ENCODE measurements at places on chromosomes 16 and 17.

DNA sequence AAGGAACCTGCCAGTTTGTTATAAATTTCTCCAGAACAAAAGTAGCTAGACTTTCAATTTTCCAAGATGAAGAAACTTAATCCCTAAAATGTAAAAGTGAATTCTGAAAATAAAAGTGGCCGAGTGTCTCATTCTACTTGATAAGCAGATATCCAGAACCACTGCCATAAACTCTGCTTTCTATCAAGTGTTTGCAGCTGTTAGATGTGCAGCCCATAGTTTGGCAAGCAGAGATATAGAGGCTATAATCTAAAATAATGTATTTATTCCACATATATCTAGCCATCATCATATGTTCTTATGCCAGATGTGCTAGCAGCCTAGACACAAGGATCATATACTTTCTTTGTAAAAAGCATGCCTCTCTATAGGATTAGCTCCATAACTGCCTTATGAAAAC is 14.7 kb upstream of the FBXL20 start:
- no peak for DNase-seq

- no peak for DNase-seq
Measured at GRCh38 chr16:10502776-10503175, 77.6 kb downstream of the EMP2 start.

GRCh38 chr16:7763111-7763510 is 430.5 kb downstream of the RBFOX1 start:
- no peak for DNase-seq

- no peak for DNase-seq
Measured at GRCh38 chr16:30842971-30843370, 50.9 kb downstream of the BCL7C start.

GRCh38 chr17:57578608-57579225 is 166.4 kb downstream of the CCDC182 start:
- no peak for DNase-seq

GRCh38 chr17:21371511-21372081 is 4.6 kb upstream of the KCNJ12 start:
- DNase-seq: no peak

GRCh38 chr17:82117139-82118090 is 19.4 kb upstream of the FASN start:
- no peak for DNase-seq

DNA sequence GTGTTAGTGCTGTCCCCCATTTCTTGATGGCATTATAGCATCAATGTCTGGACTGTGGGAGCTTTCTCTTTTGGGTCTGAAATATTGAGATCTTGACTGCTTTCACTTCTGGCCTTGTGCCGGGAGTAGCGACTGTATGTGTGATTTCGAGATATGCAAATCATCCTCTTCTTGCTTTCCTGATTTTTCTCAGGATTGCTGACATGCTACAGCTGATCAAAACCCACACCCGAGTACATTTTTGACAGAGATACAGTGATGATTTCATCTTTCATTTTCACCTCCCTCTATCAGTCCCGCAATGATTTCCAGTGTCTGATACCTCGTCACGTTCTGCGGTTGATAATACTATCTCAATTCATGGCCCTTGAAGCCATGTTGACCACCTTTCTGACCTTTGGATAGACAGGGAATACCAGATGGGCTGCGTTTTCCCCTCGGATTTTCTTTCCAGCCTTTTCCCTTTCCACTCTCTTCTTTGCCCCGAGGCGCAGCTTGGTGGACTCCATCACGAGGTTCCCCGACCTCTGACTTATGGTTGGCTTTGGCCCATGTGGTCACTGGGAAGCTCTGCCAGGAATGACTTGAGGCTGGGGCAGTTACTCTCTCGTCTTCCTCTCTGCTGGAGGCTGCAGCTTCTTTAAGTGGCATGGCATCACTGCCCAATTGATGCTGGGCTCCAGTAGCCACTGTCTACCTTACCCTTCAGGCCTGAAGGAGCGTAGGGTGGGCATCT is 184.4 kb downstream of the SNX29 start:
- no peak for DNase-seq

DNA sequence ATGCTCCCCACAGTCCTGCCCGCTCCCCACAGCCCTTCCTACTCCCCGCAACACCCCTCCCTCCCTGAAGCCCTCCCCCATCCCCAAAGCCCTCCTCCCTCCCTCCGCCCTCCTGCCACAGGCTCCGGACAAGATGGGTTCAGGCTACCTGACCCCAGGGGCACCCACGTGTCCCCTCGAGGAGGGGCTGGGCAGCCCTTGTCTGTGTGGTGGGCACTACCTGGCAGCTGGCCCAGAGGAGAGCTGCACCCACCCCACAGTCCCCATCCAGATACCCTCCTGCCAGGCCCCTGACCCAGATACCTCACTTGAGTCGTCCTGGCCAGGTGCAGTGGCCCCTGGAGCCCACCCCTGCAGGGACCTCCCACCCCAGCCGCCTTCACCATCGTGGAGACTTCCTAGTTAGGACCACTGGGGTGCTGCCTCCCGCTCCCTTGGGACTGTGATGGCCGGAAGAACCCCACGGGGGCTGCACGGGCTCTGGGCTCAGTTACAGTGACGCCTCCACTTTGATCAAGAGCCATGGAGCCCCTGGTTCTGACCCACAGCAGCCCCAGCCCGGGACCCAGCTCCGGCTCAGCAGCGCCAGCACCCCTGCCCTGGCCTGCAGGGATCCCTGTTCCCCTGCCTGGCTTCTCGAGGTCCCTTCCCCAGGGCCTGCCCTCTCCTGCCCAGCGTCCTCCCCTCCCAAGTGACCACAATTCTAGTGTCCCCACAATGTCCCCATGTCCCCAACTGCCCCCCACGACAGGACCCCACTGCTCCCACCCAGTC is 806 bp downstream of the PERCC1 start:
- no peak for DNase-seq

DNA sequence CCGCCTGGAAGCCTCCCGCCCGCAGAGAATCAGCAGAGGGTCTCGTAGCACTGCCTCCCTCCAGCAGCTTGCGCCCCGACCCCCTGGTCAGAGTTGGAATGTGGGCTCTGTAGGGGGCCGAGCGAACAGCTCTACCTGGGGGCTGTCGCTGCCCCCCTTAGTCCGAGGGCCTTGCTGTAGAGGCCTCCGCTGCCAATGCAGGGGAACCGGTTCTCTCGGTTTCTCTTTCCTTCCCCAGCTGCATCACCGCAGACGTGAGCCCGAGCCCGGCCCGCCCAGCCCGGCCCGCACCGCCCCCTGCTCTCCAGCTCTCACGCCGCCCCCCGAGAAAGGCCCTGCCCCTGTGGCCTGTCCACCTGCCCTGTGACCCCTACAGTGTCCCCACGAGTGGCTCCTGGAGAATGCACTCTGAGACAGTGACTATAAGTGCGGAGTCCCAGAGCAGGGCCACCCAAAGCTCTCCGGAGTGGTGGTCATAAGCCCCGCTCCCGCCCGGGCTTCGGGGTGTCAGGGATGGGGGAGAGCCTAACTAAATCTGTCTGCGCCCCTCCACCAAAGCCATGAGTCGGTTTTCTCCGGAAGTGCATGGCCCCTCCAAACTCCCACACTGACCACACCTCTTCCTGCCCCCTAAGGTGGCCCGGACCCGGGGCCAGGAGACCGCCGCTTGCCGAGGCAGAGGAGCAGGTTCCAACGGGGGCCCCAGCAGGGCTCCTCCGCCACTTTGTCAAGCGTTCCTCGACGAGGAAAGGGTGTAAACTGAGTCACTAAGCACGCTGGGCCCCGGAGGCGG is 1.7 kb downstream of the ARHGAP27 start:
- no peak for DNase-seq

- no peak for DNase-seq
Measured at GRCh38 chr17:57174591-57174990, 81.7 kb upstream of the MSI2 start.

DNA sequence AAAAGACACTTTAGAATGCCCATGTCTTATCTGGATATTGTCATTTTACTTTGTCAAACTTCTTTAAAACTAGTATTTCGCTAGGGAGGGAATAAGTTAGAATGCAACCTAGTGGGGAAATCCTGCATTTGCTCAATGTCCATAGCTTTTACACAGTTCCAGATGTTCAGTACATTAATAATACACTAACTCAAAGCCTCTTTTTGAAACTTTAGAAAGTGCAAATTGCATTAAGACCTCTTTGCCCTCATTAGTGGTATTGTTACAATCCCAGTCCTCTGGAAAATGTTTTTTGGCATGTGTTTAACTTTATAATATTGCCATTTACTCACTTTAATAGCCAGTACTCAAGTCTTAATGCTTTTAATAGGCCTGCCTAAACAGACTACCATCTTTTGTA is 106.8 kb downstream of the BRIP1 start:
- DNase-seq: no peak

- no peak for DNase-seq
Measured at GRCh38 chr17:82791532-82791931, 39.7 kb downstream of the TBCD start.

DNA sequence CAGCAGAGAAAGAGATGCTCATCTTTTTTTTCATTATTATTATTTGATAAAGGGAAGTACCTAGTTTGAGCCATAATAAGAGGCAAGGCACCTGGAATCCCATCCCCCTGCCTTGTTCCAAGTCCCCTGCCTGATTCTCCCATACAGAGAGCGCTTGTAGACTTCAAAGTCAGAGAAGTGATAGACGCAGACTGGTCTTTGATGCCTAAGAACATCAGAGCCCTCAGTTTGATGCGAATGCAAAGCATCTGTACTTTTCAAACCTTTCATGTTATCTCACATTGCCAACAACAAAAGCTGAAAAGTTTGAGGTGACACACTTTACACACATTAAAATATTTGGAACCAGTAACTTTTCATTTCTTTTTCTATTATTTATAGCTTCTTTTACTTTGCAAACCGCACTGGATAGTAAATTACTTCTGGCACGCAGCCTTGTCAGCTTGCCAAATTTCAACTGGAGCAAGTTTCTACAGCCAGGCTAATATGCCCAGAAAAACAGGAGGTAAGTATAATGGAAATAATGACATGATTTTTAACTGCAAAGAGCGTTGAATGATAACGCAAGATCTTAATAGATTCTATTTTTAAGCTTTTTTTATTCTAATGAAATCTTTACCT is 5.9 kb upstream of the UTP6 start:
- DNase-seq: no peak

GRCh38 chr17:28170771-28171170 is 128.3 kb downstream of the NLK start:
- DNase-seq: no peak

- DNase-seq: no peak
Measured at GRCh38 chr17:42184713-42185620, at the start of gene HCRT. TSS of gene HCRT (minus strand) at chr17:42185452. CDS start at chr17:42185365, 87 bp downstream.

DNA sequence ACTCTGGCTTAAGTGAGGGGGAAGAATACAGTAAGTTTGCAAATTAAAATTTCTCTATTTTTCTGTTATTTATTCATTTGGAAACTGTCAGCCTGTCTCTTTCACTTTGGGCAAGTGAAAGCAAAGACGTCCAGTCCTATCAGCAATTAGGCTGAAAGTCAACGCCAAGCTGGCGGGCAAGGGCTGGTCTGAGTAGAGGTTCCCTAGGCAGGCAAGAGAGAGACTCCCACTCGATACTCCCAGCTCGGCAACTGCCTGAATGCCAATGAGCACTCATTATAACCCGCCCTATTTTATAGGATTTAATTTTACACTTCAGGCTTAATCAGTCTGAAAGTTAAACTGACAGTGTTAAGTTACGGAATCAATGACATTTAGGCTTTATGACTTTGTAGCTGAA is 14.3 kb upstream of the SLC38A8 start:
- no peak for DNase-seq

DNA sequence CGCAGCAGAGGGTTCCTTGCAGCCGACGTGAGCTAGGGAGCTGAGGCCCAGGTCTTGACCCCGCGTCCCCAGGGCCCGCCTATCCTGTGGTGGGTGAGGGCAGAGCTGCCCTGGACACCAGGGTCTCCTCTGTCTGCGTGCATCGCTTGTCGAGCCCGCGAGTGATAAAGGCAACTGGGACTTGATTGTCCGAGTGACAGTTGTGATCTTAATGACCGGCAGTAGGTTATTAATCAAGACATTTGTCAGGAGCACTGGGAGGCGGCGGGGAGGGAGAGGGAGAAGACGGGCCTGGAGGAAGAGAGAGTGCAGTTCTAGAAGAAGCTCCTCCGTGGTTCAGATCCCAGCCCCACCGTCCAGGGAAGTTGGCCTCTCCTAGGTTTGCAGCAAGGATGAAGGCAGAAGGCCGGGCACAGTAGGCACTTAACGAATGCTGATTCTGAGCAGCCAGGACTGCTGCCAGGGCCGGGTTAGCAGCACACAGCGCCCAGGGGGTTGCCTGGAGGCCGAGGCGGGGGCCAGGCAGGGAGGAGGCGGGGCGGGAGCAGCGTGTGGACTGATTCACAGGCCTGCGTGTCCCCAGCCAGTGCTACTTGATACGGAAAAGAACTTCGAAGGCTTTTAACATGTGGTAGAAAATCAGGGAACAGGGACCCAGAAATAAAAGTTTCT is 11.3 kb upstream of the GSE1 start:
- DNase-seq: no peak

GRCh38 chr16:86213437-86214205 is 296.7 kb upstream of the FOXF1 start:
- no peak for DNase-seq

DNA sequence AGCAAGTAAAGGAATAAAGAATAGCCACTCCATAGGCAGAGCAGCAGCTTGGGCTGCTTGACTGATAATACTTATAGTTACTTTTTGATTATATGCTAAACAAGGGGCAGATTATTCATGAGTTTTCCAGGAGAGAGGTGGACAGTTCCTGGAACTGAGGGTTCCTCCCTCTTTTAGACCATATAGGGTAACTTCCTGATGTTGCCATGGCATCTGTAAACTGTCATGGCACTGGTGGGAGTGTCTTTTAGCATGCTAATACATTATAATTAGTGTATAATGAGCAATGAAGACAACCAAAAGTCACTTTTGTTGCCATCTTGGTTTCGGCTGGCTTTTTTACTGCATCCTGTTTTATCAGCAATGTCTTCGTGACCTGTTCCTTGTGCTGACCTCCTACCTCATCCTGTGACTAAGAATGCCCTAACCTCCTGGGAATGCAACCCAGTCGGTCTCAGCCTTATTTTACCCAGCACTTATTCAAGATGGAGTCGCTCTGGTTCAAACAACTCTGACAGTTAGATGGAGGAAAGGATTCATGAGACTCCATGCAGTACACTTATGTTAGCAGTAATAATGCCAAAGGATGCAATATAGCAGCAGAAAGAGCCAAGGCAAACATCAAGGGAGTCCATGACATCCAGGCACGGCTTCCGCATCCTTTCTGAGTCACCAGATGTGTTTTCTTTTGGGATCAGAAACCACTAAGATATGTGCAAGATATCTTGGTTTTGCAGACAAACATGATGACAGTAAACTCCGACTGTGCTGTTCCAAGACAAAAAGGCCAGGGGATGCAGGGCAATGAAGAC is 55.8 kb upstream of the B4GALNT2 start:
- no peak for DNase-seq
